NCI-H345 (cell line): ENCODE measurements at places on chromosomes 1 and 21.

- peak; percentile 7 for DNase-seq
Observed at GRCh38 chr1:246800756-246801155, 76.5 kb downstream of the SCCPDH start.

DNA sequence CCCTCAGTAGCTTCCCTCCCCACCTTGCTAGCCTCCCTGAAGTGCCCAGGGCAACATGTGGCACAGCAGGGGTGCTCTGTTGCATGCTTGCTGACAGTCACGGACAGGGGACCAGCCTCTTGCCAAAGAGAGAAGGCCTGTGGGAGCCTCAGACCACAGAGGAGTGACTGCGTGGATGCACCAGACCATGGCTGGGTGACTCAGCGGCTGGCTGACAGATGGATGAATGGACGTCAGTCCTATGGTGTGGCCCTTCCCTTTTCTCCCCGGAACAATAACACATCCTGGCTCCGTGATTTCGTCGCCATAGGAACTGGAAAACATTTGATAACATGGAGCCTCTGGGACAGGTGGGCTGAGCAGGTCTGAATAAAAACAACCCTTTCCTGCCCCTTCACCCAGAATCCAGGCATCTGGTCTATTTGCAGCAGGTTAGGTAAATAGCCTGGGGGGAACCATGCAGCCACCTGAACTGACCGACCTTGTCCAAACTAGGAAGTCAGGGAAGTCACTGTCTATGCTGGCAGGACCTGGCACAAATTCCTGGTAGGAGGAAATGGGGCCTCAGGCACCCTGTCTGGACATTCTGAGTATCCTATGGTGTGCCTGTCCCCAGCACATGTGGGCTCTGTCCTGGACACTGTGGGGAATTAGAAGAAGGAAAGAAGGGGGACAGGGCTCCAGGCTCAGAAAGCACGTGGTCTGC is 53.3 kb downstream of the NENF start:
- DNase-seq: peak; percentile 83

GRCh38 chr1:8431784-8432183 is 113.9 kb downstream of the SLC45A1 start:
- no peak for DNase-seq

GRCh38 chr1:184941735-184942134 is 32.6 kb downstream of the NIBAN1 start:
- no peak for DNase-seq

- DNase-seq: no peak
Observed at GRCh38 chr1:150001415-150001814, 9.1 kb downstream of the OTUD7B start.

DNA sequence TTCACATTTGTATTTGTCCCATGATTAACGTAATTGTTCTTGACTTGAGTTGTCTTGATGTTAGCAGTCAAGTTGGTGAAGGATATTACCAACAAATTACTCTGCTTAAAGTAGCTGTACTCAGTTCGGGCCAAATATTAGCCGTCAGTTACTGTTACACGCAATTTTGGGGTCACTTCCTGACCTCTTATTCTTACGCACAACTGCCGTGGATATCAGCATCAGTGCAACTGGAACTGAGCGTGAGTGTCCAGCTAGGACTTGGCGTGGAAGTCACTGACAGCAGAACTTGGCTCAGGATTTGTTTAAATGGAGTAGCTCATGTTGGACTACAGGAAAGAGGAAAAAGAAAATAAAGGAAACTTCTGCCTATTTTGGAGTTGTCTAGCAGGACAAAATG is 56.4 kb downstream of the ADAMTS1 start:
- no peak for DNase-seq

DNA sequence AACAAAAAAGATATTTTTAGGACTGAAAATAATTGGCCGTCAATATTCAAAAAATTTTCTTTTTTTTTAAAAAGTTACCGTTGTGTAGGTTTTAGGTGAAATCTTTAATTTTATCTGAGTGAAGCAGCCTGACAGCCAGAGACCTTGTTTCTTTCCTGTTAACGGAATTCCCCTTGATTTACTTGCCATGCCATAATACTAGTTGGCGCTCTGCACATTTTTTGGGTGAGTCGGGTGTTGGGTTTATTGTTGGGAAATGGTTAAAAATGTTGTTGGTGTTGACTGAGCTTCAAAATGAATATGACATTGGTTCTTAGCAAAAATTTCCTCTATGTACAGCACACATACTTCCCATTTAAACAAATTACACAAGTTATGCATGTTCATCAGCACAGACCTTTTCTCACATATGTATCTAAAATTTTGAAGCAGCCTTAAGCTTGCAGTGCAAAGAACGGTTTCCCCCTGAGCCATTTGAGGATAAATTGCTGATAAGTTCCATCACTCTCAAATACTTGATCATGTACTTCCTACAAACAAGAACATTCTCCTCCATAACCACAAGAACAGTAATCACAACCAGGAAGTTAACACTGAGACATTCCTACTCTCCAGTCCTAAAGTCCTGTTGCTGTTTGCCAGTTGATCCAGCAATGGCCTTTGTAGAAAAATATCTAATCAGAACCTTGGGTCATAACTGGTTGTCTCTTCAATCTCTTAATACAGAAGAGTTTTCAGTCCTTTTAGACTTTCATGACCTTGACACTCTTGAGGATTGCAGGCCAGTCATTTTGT is 34.2 kb downstream of the CAMTA1 start:
- no peak for DNase-seq

DNA sequence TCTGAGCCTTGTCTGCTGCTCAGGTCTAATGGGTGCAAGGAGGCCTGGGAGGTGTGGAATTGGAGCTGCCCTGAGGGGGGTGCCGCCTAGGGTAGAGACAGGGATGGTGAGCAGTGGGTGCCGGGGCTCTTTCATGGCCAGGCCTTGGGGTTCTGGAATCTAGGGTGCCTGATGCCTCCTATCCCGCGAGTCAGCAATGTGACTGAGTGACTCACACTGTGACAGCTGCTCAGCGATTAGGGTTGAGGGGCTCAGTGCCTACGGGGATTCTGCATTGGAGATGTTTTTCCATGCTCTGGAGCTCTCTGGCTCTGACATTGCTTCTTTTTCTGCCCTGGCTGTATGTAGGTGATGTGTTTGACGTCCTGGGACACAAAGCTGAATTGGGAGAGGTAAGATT is 16.8 kb downstream of the ATP8B2 start:
- DNase-seq: no peak

- no peak for DNase-seq
Observed at GRCh38 chr1:113012149-113012548, 56.2 kb upstream of the SLC16A1 start.

- DNase-seq: peak; percentile 41
Observed at GRCh38 chr1:176896216-176896615, 268.3 kb downstream of the ASTN1 start.

- DNase-seq: no peak
Observed at GRCh38 chr21:34640858-34641257, 25.9 kb upstream of the RCAN1 start.

DNA sequence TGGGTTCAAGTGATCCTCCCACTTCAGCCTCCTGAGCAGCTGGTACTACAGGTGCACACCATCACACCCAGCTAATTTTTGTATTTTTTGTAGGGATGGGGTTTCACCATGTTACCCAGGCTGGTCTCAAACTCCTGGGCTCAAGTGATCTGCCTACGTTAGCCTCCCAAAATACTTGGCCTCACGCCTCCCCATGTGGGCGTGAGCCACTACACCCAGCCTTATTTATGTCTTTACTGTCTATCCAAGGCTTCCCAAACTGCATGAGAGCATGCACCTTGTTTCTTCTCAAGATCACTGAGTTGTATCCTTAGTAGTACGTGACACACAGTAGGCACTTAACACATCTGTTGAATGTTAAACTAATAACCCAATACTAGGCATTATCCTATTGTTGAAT is 14.2 kb downstream of the WASF2 start:
- no peak for DNase-seq

DNA sequence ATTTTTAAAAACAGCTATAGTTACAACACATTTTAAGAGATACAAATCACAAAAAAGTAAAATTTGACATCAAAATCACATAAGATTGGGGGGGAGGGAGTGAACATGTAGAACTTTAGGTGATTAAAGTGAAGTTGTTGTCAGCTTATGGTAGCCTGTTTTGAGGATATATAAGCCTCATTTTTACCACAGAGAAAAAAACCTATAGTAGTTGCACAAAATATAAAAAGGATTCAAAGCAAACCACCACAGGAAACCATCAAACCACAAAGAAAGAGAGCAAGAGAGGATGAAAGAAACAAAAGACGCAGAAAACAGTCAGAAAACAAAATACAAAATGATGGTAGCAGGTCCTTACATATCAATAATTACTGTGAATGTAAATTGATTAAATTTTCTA is 291.9 kb upstream of the DEPDC1 start:
- DNase-seq: no peak
